NCI-H2081 treated with DMSO at 0.1 percent for 48 hours (cell line): ENCODE measurements at places on chromosomes 7 and 10.

DNA sequence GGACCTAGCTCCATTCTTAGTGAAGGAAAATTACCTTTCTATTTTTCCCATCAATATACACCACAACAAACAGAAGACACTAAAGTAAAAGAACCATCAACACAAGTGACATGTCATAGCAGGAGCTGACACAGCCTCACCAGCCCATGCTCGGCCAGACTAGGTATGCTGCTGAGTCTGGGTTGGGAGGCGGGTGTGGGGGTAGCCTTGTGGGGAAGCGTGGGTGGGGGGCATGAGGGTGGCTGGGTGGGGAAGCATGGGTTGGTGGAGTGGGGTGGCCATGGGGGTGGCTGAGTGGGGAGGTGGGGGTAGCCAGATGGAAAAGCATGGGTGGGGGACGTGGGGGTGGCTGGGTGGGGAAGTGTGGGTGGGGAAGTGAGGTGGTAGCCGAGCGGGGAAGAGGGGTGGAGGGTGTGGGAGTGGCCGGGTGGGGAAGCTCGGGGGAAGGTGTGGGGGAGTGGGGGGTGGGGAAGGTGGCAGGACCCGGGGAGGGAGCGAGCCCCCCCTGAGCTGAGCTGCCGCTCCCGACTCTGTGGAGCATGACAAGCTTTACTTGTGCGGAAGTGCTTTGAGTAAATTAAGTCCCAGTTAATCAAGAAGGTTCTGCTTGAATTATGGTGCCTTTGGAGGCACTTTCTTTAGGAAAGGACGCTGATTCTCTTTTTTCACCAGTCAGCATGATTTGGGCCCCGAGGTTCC, 294.6 kb upstream of the ZNF32 start:
- DNase-seq: no peak

DNA sequence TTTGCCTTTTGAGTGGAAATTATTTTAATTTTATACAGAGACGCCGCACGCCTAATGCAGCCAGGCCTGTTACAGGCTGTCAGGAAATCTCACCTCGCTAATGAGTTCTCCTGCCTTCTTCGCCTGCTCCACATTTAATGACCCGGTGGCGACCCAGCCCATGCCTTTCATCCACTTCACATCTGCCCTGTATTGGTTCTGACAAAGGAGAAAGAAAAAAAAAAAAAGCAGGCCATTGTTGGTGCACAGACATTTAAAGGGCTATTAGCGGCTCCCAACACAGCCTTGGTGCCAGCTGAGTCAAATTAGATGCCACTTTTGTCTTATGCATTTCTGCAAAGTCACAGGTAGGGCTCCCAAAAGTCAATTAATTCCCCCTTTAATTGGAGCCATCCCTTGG, 43.3 kb downstream of the NRAP start:
- DNase-seq: no peak

DNA sequence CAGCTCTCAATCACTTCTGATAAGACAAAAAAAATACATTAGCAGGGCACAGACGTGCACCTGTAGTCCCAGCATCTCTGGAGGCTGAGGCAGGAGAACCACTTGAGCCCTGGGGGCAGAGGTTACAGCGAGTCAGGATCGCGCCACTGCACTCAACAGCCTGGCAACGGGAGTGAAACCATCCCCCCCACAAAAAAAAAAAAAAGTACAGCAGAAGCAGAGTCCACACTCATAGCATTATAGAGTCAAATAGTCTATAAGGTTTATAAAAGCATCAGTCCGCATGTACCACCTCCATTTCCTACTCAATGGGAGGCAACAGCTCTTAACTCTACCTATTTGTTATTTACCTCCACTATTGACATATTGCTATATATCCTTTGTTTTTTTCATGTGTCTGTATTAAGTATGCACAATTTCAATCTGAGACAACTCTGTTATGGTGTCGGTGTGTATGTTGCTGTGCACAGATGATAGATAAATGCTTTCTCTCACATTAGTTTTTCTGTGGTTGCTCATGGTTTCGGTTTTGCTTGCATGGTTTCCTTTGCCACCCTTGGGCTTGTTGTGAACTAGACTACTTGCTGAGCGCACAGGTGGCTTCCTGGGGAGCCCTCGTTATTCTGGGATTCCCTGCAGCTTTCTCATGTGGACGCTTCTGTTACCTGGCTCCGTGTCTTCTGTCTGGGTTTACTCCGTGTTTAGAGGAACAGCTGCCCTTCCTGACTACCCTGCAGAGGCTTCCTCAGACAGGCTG, 40.4 kb downstream of the PROSER2 start:
- peak; percentile 3 for DNase-seq

- no peak for DNase-seq
Observed at GRCh38 chr10:116385994-116386809, 41.4 kb upstream of the PNLIPRP3 start.

GRCh38 chr10:93515071-93516005, 18.9 kb downstream of the CEP55 start:
- DNase-seq: no peak

- no peak for DNase-seq
Observed at GRCh38 chr7:29478226-29478625, 85.4 kb upstream of the PRR15 start.

GRCh38 chr7:41451826-41452225, 251.1 kb downstream of the INHBA start:
- no peak for DNase-seq

- DNase-seq: no peak
Observed at GRCh38 chr7:155762036-155762435, 50.2 kb downstream of the SHH start.

DNA sequence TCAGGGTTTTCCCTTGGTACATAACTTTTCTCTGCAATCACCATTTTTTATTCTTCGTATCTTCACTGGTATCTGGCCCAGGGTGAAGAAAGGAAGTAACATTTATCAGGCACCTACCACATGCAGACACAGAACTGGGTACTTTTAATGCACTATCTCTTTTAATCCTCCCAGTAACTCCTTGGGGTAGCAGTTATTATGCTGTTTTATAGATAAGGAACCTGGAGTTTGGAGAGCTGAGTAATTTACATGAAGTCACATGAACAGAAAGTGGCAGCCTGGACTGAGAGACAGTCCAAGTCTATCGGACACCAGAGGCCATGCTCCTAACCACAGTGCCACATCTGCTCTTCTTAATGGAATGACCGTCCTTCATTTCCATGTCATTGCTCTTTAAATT, 117.1 kb upstream of the PODXL start:
- DNase-seq: no peak

GRCh38 chr7:6481445-6481844, 33.7 kb upstream of the DAGLB start:
- no peak for DNase-seq

- no peak for DNase-seq
Observed at GRCh38 chr10:128744092-128744491, 617.9 kb upstream of the MKI67 start.

DNA sequence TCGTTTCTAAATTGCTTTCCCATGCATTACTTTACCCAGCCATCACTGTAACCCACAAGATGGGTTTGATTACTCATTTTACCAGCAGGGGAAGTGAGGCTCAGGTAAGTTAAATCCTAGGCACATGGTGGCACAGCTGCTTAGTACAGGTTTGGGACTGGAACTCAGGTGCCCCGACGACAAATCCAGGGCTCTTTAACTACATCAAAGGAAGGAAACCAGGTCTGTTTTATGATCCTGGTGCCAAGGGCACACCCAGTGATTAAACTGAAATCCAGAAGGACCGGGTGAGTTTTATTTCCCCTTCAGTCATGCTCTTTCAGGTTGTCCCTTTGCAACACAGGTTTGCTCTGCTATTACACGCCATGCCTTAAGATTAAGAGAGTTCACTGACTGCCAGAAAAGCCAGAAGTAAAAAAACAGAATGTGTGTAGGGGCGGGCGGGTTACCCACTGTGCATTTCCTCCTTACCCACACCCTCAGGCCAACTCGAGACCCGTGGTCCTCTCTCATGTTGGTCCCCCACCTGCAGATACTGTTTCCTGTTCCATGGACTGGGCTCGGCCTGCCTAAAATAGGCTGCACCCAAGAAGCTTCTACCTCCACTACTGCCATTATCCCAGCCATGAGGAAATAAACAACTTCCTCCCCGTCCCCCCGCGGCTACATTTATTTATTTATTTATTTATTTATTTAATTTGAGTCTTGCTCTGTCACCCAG, 55.1 kb upstream of the KDM7A start:
- peak; percentile 36 for DNase-seq

DNA sequence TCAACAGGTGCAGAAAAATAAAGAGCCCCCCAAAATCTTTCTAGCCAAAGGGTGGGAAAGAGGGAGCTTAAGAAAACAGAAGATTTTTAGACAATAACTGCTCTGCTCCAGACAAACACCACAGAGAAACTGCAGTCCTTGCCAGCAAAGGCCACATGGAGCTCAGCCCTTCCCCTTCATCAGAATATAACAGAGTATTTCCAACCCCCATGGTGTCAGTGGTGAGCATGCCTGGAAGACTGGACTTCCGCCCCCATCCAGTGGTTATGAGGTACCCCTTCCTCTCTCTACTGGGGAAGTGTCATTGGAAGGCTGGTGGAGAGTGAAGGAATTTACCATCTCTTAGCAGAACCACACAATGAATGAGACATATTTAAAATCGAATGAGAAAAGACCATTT, 1007.3 kb upstream of the CELF2 start:
- DNase-seq: no peak

GRCh38 chr7:44988701-44989100, 9.9 kb upstream of the MYO1G start:
- no peak for DNase-seq

DNA sequence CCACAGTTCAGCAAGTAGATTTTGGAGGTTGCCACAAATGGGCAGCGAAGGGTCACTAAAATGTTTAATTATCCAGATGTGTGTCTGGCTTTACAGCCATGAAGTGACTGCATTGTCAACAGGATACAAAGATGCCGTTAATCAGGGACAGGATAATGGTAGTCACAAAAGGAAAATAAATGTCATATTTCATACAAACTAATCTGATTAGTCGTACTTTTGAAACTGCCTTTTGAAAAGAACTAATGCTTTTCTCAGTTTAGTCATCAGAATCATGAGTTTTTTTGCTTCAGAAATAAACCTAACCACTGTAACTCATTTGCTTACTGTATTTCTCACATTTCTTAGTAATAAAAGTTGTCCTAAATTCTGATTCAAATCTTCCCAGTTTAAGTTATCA, 22.2 kb upstream of the WNT16 start:
- DNase-seq: no peak

DNA sequence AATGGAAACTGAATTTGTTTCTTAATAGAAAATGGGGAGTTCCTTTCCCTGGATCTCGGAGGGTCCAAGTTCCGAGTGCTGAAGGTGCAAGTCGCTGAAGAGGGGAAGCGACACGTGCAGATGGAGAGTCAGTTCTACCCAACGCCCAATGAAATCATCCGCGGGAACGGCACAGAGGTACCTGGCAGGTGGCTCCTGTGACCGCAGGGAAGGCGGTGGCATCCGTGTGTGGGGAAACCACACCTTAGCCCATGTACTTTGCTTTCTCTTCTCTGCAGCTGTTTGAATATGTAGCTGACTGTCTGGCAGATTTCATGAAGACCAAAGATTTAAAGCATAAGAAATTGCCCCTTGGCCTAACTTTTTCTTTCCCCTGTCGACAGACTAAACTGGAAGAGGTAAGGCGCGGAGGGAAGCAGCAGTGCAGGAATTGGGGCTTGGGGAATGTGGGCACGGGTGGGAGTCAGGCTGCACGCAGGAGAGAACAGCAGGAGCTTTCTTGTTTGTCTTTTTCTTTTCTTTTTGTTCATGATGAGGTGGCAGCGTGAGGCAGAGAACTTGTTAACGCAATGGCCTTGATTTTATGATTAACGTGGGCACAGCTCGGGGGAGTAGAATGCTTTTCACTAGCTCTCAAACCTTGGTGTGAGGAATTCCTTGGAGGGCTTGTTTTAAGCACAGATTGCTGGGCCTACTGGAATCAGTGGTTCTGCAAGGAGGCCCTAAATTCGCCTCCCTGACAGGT, 12.8 kb downstream of the HKDC1 start:
- no peak for DNase-seq

DNA sequence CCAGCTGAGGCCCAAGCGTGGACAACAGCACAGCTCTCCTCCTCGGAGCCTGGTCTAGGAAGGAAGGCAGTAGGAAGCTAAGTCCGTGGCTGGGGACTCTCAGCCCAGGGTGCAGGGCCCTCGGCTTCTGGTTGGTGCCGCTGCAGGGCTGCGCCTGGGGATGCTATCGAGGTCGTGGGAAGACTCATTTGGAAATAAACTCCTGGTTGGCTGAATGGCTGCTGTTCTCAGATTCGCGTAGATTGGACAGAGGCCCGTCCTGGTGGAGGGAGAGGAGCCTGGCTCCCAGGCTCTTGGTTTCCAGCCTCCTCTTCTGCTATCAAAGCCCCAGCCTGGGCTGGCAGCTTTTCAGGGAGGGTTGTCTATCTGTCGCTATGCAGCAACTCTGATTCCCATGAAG, 152.6 kb upstream of the FZD8 start:
- DNase-seq: no peak

DNA sequence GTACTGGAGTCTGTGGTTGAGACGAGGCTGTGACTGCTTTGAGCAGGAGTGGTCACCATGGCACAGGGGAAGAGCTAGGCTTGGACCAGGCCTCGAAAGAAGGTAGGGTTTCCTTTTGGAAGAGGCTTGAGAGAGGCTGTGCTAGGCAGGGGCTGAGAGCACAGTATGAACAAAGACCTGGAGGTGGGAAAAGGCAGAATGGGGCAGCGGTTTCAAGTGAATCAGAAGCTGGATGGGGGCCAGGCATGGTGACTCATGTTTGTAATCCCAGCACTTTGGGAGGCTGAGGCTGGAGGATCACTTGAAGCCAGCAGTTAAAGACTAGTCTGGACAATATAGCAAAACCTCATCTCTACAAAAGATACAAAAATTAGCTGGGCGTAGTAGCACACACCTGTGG, 65.9 kb downstream of the CLIP2 start:
- no peak for DNase-seq
